ENCODE measurements at places on chromosomes 6 and 20.

DNA sequence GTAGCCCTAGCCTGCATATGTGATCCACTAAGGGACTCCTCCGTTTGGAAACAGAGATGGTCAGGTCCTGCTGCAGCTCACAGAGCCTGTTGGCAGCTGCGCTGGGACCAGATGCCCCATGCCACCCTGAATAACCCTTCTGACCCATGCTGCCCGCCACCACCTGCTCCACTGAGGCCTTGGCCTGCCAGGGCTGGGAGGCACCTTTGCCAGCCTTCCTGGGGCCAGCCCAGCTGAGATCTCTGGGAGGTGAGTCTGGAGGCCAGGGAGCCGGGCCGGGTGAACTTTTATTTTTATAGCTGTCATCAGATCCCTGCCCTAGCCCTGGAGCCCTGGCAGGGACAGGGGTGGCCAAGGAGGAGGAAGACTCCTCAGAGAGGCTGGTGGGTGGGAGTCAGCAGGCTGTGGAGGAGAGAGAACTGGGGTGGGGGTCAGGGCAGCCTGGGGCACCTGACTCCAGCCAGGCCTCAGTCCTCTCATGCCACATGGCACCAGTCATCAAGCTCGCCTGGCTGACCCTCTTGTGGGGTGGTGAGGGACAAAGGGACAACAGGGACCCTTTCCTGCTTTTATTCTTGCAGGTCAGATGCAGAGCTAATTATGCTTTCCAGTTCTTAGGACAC is 10.0 kb downstream of the CEBPB start:
- no peak for DNase-seq

- no peak for DNase-seq
Measured at GRCh38 chr6:137200288-137200687, 18.9 kb downstream of the IFNGR1 start.

DNA sequence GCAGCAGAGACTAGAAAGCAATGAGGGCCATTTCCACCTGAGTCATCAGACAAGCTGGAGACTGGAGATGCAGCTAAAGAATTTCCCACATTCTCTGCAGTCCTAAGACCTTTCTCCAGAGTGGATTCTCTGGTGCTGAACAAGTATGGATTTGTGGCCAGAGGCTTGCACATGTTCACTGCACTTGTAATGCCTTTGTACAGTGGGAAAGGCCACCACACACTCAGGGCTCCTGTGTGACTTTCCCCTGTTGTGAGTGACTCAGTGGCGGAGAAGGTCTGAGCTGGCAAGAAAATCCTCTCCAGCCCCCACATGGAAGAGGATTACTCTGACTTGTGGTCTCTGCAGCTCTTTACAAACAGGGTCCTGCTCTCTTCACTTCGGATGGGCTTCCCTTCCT is 192.3 kb downstream of the C6orf118 start:
- DNase-seq: no peak

DNA sequence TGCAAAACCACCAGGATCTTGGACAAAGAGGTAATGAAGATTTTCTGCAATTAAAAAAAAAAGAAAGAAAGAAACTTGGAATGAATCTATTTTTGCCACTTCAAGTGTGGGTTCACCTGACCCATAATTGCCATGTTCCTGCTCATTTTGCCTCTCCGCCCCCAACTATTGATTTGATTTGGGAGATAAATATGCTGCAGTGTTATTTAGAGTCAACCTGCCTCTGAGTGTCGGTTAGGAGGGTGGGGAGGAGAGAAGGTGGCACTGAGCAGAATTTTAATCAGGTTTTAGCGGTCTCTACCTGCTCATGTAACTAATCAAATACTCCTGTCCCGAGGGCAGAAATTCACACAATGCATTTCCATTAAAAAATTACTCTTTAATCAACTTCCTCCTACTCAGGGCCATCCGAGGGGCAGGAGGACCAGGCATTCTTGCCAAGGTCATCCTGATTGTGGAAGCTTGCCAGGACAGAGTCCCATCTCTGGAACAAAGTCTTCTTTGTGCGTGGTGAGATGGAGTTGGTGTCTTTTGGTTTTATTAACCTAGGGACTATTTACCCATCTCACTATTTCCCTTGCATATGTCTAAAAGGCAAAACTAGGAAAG is 300.1 kb downstream of the CDH26 start:
- no peak for DNase-seq

- DNase-seq: no peak
Measured at GRCh38 chr20:14986656-14987055, 649.2 kb upstream of the FLRT3 start.

DNA sequence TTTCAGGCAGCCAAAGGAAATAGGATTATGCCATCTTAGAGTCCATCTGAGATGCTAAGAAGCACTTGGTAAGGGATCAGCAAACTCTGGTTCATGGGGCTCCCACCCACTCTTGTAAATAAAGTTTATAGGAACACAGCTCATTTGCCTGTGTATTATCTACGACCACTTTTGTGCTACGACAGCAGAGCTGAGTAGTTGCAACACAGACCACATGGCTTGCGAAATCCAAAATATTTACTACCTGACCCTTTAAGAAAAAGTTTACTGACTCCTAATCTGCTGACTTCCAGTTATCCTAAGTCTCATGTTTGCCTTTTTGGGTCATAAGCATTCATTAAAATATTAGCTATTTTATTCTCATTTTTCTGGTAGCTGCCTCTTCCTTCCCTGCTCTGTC is 859.0 kb downstream of the QKI start:
- DNase-seq: no peak

DNA sequence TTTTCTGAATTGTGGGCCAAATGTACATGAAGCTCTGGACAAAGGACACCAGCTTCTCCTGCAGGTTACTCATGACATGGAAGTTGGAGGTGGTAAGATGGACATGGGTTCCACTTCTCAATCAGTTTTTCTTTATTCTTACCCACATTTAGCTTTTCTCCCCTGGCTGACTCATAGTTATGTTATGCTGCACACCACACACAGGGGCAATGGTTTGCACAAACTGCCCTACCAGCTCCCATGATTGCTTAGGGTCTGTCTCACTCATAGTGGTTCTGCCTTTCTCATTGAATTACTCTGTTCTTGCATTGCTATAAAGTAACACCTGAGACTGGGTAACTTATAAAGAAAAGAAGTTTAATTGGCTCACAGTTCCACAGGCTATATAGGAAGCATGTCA is 4.5 kb upstream of the CD109 start:
- no peak for DNase-seq

- DNase-seq: no peak
Measured at GRCh38 chr6:134026597-134026996, 25.8 kb downstream of the SLC2A12 start.

DNA sequence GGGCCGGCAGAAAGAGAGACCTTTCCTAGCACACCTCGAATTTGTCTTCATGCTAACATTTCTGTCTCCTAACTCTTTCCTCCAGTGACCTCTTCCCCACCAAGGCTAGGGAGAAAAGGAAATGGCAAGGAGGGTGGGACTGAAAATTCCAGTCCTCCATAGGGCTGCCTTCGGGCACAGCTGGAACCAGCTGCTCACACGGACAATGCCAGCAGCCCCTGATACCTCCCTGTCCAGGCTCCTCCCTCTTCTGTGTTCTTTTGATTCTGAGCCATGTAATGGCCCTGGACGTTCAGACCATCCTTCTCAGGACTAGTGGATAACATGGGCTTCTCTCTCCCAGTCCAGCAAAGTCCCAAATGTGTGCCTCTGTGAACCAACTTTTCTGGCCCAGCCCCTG is 29.1 kb upstream of the PHACTR3 start:
- no peak for DNase-seq

DNA sequence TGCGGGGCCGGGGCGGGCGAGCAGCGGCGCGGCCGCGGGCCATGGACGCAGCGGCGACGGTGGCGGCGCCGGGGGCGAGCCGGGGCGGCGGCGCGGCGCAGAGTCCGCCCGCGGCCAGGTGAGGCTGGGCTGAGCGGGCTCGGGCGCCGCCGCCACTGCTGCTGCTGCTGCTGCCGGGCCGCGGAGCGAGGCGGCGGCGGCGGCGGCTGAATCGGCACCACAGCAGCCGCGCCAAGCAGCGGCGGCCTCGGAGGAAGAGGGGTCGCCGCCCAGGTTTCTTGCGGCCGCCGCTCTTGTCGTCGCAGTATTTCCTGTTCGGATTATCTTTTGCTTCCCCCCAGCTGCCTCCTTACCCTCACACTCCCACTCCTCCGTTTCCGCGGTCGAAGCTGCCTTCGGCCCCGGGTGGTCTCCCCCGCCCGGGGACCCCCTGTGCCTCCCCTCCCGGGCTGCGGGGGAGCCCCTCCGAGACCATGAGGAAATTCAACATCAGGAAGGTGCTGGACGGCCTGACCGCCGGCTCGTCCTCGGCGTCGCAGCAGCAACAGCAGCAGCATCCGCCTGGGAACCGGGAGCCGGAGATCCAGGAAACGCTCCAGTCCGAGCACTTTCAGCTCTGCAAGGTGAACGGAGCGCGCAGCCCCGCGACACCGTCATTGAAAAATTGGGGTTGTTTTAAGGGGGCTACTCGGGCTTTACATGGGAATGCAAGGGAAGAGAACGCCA is at the start of gene STXBP5:
Gene STXBP5, plus strand, starts transcription at position 358 of the 726 bp plus-strand sequence. Its CDS starts 116 bp downstream, at position 474.
- DNase-seq: peak; percentile 35

GRCh38 chr6:158037771-158038170 is 56.1 kb downstream of the SYNJ2 start:
- no peak for DNase-seq

DNA sequence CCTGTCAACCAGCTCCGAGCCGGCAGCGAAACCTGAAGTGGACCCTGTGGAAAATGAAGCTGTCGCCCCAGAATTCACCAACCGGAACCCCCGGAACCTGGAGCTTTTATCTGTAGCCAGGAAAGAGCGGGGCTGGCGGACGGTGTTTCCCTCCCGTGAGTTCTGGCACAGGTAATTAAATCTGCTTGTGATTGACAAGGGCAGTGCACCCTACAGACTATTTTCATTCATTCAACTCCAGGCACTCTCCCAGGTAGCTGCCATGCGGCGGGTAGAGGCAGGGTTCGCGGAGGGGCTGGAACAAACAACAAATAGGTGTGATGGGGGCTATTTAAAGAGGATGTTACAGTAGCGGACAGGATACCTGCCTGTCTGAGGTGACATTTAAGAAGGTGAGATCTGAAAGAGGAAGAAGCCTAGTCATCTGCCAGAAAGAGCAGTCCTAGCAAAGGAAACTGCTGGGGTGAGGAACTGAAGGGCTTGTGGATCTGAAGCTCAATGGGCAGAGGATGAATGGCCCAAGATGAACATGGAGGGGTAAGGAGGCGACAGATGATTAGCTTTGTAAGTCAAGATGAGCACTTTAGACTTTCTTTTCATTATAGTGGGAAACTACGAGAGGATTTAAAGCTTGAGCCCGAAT is 810 bp downstream of the MRPL18 start:
- no peak for DNase-seq

DNA sequence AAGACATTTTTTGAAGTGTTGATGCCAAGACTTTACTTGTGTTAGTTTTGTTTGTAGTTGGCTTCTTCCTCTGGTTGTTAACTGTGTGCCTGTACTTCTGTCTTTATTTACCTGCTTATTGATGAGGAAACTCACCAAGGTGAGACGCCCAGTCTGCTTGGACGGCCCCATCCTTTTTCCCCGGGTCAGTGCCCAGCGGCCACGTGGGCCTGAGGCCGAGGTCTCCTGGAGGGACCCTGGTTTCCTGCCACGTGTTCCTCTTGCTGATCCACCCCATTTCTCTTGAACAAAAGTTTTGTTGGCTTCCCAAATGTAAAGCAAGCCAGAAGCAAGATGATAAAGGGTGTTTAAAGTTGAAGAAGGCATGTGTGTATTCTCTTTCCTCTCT is 24.8 kb downstream of the DUSP22 start:
- no peak for DNase-seq

- no peak for DNase-seq
Measured at GRCh38 chr6:39041072-39041471, 7.5 kb upstream of the GLP1R start.

DNA sequence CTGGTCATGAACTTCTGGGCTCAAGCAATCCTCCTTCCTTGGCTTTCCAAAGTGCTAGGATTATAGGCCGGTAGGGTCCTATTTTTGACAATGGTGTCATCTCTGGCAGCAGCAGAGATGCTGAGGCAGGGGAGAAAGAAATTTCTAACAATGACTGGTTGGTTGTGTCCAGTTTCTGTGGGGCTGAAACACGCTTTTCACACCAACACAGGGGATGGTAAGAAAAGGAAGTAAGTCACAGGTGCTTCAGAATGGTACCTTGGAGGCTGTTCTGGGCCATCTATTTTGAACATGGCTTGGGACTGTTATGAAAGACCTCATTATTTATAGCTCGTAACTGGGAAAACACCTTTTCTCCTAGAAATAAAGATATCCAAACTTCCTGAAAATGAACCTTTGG is 72.6 kb downstream of the GJA10 start:
- no peak for DNase-seq

DNA sequence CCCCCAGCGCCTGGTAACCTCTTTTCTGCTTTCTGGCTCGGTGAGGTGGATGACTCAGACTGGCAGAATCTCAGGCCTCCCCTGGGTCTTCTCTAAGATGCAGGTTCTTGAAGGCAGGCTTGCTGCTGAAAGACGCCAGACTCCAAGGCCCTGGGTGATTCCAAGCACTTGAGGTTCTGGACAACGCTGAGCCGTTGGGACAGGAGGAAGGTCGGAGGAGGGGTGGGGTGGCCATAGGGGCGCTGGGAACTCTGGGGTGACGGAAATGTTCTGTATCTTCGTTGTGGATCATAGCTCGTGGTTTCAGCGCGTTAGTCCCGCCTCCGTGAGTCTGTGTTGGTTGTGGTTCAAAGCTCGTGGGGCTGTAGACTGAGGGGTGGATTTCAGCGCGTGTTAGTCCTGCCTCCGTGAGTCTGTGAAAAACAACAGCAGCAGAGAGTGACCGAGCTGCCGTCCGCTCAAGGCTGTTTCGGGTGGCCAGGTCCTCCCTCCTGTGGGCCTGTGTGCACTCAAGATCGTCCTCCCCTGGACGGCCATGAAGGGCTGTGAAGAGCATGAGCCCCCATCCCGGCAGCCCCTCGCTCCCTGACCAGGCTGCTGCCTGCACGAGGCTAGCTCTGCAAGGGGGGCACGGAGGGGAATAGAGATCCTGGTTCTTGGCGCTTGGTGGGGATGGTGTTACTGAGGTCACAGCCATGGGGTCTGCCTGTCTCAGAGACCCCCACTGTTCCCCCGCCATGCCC is 7.7 kb downstream of the NTSR1 start:
- DNase-seq: no peak

DNA sequence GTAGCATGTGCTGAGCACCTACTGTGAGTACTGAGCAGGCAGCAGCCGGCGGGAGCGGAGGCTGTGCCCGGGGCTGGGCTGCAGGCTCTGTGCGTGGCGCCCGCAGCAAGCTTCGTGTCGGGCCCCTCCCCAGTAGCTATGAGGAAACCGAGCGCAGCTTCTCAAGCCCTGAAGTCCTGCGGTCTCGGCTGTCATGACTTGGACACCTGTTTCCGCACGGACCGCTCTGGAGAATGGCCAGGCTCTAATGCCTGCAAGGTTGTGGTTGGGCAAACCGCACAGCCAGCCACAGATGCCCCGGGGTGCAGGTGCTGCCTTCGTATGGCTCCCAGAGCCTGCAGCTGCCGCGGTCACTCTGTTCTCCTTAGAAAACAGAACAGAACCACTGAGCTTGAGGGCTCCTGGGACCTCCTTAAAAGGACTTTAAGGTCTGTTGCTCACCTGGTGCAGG is 33.7 kb downstream of the PYGB start:
- DNase-seq: no peak

GRCh38 chr20:2217857-2218539 is 77.8 kb upstream of the TGM3 start:
- DNase-seq: peak; percentile 10
